ENCODE measurements at places on chromosomes 13 and 19.

DNA sequence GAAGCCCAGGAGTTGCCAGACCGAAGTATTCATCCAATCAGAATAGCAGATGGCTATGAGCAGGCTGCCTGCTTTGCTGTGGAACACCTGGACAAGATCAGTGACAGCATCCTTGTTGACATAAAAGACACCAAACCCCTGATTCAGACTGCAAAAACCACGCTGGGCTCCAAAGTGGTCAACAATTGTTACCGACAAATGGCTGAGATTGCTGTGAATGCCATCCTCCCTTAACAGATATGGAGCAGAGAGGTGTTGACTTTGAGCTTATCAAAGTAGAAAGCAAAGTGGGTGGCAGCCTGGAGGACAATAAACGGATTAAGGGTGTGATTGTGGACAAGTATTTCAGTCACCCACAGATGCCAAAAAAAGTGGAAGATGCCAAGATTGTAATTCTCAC lies 250.3 kb upstream of the OBI1 start:
- no peak for DNase-seq

DNA sequence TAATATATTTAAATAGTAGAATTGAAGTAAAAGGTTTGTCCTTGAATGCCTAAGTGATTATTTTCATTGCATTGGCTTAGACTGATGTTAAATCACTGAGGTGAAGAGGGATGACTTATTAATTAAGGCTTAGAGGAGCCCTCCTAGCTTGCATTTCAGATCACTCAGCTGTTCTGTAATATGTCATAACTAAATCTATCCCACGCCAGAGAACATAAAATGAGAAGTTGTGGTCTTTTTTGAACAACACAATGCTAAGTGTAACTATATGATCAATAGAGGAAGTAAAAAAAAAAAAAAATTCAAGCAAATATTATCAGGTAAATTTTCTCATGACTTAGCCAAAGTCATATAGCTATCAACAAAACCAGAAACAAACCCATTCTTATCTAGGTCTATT lies 752.2 kb downstream of the GPC5 start:
- DNase-seq: no peak

GRCh38 chr19:4199699-4200293 lies 17.3 kb downstream of the ANKRD24 start:
- no peak for DNase-seq

- no peak for DNase-seq
Measured at GRCh38 chr13:19766591-19766990, 16.2 kb downstream of the PSPC1 start.

- DNase-seq: no peak
Measured at GRCh38 chr13:110125157-110125556, 181.8 kb downstream of the COL4A1 start.

DNA sequence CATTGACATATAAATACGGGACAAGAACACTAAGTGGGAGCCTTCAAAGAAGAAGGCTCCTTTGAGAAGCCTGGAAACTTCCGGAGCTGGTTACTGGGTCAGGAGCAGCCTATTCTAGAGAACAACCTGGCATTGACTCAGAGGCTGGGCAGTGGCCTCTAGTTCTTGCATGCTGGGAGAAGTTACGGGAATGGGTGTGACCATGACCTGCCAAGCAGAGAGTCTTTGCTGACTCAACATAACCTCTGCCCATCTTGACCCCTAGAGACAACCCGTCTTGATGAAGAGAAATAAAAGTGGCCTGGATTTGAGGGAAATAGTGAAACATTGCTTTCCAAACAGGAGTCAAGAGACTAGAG lies 21.0 kb downstream of the STARD13 start:
- no peak for DNase-seq

GRCh38 chr19:38035515-38036495 lies 128.8 kb downstream of the SIPA1L3 start:
- DNase-seq: no peak

DNA sequence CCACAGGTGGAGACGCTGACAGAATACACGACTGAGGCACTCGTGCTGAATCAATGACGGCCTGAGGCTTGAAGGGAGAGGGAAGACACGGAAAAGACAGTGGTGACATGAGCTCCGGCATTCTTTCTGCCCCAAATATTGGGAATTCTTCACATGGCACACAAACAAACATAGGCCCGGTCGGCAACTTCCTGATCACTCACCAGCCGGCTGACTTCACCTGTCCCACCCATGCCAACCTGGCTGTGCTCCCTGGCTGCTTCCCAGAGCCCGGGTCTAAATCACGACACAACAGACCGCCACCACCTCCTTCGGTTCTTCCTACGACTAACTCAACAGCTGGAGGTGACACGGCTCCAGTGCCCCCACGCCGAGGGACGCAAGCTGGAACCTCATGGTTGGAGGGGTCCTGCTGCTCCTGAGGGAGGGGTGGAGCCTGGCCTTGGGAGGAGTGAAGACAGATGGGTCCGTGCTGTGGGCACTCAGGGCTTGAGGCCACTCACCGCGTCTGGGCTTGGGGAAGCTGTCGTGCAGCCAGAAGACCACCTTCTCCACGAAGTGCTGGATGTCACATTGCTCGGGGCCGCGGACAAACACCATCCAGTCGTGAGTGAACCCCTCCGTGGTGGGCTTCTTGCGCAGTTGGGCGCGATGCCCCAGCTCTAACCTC lies 9.6 kb downstream of the MLLT1 start:
- DNase-seq: no peak

DNA sequence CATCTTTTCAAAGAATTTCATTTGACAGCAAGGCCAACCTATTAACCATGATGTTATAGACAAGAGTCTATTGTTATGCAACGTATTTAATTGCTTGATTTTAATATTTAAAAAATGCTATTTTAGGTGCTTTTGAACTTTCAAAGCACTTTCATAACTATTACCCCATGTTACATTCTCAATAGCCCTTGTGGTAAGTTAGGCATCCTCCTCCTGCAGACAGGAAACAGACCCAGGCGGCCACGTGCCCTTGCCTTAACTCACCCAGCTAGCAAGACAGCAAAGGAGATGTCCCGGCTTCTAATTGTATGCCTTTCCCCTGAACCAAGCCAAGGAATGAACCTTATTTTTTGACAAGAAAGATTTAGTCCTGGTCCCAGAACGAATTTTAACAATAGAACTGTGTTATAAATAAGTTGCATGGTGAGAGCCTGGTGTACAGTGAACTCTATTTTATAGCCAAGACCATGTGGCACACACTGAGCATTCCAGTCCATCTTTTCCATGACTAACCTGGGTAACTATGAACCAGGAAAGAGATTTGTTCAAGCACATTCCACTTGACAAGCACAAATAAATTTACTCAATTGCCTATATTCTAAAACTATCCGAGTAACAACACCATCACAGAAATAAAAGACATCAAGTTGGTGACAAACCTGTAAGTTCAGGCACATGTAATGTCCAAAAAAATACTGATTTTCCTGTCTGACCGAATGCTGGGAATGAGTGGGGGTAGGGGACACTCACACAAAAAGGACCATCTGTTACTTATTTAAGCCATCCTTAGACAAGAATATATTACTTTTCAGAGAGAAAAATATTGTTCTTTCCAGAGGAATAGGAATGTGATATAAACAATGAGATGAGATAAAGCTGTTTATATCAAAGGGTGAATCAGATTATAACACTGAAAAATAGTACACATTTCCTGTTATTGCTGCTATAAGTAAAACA lies 163.0 kb downstream of the EFNB2 start:
- DNase-seq: no peak

DNA sequence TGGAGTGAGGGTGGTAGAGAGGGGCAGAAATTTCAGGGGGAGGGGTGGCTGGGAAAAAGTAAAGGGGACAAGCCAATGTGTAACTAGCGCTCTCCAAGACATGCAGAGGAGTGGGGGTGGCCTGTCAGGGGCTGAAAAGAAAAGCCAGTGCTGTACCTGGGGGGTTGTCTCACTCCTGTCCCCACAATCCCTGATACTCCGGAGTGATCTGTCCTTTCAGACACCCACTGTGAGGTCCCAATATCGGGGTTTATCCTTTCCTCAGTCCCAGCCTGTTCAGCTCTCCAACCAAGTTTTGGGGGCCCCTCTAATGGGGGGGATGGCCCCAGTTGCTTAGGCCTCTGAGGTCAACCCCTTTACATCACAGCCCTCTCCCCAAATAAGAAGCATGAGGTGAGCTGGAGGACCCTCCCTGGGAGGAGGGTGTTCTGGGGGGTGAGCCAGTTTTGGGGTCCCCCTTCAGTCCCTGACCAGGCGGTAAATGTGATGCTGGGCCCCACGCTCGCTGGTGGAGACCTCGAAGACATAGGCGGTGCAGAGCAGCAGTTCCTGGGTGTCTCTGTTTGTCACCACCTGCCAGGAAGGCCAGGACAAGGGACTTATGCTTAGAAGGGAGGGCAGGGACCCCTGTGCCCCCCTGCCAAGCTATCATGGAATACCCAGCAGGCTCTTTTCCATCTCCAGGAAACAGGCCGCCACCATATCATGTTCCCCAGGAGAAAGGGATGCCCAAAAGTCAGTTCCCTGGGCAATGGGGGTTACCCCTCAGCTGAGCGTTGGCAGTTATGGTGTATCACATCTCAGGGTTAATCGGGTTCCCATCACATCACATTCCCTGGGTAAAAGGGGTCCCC lies 5.9 kb downstream of the CD37 start:
- DNase-seq: no peak

DNA sequence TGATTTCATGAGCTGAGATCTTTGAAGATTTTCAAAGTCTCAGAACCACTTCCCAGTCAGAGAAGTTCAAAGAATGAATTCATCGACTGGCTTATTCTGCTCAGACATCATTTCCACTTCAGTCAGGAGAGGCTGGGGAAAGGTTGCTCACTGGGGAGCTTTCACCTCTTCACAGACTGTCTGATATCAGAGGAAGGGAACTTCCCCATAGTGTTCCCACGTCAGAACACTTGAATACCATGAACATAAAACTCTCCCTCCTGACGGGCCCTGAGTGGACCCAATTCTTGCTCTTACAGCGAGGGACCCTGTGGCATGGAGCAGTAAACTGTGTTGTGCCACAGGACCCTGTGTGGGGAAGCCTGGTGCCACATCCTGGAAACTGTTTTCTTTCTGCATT lies 492.6 kb downstream of the COG6 start:
- DNase-seq: no peak

DNA sequence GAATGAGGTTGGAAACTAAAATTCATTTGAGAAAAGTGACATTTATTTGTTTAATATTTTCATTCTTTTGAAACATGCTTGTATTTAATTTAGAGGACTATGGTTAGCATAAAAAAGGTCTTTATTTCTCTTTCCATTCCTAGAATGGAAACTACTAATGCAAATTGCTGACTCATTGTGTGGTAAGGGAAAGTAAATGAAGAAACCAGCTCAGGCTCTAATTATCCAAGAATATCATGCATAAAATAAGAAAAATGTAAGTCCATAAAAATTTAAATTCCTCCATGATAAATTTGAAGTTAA lies 777.0 kb upstream of the SLITRK1 start:
- DNase-seq: no peak

- no peak for DNase-seq
Measured at GRCh38 chr13:40228496-40228895, 437.9 kb downstream of the FOXO1 start.

- no peak for DNase-seq
Measured at GRCh38 chr19:56683116-56683515, 11.6 kb upstream of the ZNF835 start.

GRCh38 chr19:23399443-23399842 lies 4.2 kb upstream of the ZNF91 start:
- no peak for DNase-seq

GRCh38 chr13:22114630-22115311 lies 443.9 kb downstream of the FGF9 start:
- DNase-seq: peak; percentile 35

DNA sequence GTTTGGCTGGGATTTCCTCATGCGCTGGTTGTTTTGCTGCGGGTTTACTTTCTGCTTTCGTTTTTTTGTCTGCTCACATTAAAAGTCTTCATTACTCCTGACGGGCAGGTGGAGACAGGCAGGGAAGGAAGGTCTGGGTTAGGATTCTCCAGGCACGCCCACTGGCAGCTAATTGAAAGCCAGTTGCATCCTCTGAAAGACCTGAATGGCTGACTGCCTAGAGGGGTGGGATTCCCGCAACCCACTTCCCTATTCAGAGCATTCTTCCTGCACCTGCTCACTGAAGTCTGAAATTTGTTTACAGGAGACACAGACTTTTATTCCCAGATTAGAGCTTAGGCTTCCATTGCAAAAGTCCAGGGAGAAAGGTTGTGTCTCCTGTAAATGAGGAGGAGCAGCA lies 172.0 kb downstream of the UQCRFS1 start:
- no peak for DNase-seq

GRCh38 chr19:12721656-12722565 lies 1.8 kb downstream of the TNPO2 start:
- DNase-seq: peak; percentile 41

- DNase-seq: no peak
Measured at GRCh38 chr19:13521066-13521465, 14.8 kb upstream of the CACNA1A start.

DNA sequence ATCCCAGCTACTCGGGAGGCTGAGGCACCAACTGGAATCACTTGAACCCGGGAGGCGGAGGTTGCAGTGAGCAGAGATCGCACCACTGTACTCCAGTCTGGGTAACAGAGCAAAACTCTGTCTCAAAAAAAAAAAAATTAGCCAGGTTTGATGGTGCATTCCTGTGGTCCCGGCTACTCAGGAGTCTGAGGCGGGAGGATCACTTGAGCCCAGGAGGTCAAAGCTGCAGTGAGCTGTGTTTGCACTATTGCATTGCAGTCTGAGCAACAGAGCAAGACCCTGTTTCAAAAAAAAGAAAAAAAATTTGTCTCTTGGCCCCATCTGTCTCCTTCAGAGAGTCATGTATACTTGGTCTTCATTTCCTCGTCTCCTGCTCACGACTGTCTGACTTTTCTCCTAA lies 1.6 kb downstream of the CCDC97 start:
- no peak for DNase-seq

- peak; percentile 96 for DNase-seq
Measured at GRCh38 chr13:99501184-99501847, at the start of gene TM9SF2. Gene TM9SF2, plus strand, starts transcription at chr13:99501472. Its CDS starts 135 bp downstream, at chr13:99501607.

DNA sequence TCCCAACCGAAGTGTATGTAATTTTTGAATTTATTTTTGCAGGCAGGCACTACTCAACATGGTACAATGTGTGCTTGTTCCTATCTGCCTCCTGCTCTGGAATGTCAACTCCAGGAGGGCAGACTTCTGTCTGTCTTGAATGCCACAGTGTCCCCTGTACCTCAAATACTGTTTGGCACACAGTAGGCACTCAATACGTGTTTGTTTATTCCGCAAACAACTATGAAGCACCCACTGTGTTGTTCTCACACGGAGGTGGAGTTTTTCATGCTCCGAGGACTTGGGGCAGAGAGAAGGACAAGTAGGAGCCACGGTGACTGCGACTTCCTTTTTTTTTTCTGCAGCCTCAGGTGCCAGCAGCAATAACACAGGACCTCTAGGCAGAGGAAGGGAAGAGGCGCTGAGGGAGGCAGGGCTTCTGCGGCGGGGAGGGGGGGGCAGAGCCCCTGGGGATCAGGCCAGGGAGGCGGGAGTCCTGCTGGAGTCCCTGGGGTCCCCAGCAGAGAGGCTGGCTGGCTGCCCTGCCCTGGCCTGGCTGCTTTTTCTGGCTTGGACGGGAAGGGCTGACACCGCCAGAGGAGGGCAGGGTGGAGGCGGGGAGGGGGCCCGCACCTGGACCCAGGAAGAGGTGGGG lies 29.3 kb upstream of the TNFAIP8L1 start:
- no peak for DNase-seq

- no peak for DNase-seq
Measured at GRCh38 chr19:28426730-28427225, 786.2 kb downstream of the UQCRFS1 start.
